ENCODE measurements at places on chromosomes 3 and 15.

DNA sequence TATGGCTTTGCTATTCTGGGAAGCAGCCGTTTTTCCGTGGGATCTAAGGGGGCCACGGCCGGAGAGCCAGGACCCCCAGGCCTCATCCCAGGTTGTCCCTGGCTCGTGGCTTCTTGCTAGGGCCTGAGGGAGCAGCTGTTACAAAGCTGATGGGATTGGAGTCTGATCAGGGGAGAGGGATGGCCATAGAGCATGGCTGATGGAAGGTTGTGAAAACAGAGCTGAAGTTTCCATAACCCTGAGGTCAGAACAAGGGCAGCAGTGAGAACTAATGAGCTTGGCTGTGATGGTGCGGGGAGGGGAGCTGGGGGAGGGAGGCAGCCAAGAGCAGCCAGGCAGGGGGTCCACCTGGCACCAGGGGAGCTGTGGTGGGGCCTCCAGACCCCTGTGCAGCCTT is 63.0 kb downstream of the LINGO1 start:
- no peak for DNase-seq

DNA sequence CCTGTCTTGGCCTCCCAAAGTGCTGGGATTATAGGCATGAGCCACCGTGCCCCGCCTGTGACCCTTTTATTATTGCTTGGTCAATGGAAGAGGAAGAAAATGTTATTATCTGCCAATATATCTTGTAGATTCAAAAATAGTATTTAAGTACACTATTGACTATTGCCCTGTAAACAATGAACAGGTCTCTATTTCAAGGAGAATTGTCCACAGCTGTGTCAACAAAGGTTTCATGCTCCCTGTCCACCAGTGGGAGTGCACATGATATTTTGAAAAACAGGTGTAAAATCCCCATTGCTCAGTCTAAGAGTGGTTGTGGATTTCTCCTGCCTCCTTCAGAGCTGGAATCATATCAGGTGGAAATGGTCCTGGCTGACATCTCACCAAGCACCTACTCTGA is 36.5 kb upstream of the IGF1R start:
- no peak for DNase-seq

DNA sequence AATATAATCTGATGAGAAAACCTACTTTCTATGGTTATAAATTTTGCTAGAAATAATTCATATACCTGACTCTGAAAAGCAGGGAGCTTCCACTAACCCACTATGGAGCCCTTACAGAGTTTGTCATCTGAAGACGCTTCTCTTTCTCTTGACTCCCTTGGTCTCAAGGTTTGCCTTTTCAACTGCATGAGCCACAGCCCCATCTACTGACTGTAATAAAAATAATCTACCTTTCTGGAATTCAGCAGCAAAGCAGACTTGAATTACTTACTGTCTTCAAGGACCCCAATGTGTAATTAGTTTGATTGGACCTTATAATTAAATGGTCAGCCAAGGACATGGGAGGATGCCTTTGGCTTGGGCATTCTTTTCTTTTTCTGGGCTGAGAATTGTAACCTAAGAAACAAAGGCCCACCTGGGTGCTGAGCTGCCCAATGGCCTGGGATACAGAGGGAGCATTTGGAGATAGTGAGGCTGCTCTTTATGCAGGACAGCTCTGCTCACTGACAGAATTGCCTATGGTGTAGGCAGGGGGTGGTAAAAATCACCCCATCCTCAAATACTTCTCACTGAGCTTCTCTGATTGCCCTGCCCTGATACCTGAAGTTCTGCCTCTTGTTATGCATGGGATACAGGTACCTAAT is 178.6 kb upstream of the TRIM42 start:
- DNase-seq: no peak

DNA sequence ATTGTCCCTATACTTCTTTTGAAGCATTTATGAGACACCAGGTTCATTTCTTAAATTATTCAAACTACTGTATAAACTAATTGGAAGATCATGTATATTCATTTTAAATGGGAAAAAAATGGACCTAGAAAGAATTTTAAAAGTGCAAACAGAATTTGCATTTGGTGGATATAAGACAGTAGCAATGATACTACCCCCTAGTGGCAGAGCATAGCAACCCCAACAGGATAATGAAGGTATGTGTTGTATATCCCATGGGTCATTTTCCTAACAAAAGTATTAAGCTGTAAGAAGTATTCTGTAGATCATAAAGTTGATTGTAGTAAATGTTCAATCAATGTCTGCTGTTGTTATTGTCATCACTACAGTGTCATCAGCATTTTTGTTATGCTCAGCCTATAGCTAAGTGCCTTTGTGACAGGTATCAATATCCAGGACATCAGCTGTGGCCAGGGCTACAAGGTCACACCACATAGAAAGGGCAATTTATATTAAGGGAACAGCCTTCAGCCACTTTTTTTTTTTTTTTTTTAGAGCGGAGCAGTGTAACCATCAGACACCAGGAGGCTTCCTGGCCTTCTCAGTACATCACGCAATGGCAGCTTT is 175.8 kb downstream of the FOXB1 start:
- DNase-seq: no peak

- no peak for DNase-seq
These were observed 55.1 kb upstream of the ZBTB38 start for GRCh38 chr3:141313093-141313683.

DNA sequence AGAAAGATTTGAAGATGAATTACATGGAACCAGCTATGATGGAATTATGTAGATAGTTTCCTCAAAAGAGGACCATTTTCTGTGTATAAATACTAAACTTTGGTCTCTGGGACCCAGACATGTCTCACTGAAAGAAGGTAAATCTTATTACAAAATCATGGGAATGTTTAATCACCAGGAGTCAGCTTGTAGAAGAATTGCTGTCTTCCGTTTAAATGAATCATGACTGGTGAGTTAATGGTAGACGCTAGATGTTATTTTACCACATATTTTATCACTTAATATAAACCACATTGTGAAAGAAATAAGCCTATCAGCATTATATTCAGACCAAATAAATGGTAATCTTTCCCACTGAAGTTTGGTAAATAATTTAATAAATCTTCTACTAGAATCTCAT is 322.3 kb upstream of the SUCLG2 start:
- DNase-seq: no peak

- no peak for DNase-seq
These were observed 26.2 kb upstream of the IGF2BP2 start for GRCh38 chr3:185851046-185851445.

DNA sequence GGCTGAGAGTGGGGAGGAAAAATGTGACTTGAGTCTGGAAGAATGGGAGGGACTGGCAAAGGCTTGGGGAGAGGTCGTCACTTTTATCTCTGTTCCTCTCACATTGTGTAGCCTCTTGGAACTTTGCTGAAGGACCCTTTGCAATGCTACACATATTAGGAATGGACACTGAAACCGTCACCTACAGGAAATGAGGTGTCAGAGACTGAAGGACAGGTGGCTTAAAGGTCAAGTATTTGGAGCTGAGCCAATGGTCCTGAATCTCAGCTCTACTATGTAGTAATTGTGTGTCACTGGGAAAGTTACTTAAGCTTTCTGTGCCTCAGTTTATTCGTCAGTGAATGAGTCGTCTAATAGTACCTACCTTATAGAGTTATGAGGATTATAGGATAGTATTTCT is 14.7 kb downstream of the MCTP2 start:
- no peak for DNase-seq

GRCh38 chr3:121126033-121126706 is 218.2 kb downstream of the STXBP5L start:
- DNase-seq: no peak

Measured in NCI-H187 treated with DMSO at 0.1 percent for 48 hours (cell line).